ENCODE measurements at places on chromosomes 6 and 20.

- DNase-seq = no peak
These were observed 7.9 kb upstream of the BHLHE23 start for GRCh38 chr20:63014710-63015109.

- no peak for DNase-seq
These were observed 73.6 kb downstream of the NDUFAF5 start for GRCh38 chr20:13858439-13858838.

- no peak for DNase-seq
These were observed 126.4 kb downstream of the BANF2 start for GRCh38 chr20:17825960-17826843.

- DNase-seq = no peak
These were observed 6.7 kb upstream of the IFT52 start for GRCh38 chr20:43583982-43584432.

- DNase-seq = no peak
These were observed 12.8 kb upstream of the ILRUN start for GRCh38 chr6:34709386-34709785.

DNA sequence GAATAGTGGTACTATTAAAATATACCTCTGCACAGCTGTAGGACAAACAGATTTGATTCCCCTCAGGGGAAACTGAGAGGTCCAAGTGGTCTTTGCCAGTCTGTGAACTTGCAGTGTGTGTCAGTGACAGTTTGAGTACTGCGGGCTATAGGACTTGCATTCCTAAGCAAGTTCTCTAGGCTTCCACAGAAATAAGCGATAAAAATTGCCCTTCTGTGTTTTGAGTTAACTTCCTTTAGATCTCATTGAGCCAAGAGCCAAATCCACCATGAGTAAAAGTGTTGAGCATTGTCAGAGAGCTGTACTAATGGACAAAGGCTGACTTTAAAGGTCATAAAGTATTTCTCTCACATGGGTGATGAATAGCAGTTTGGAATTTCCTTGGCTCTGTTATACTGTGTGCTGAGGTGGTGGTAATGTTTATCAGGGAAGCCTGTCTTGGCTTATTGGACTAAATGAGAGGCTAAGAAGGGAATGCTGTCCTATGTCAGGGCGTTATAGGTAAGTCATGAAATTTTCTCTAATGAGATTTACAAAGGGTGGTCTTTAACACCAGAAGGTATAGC is 122.6 kb upstream of the MAP3K7 start:
- no peak for DNase-seq

- DNase-seq = no peak
These were observed 56.8 kb downstream of the PREP start for GRCh38 chr6:105346052-105346451.

DNA sequence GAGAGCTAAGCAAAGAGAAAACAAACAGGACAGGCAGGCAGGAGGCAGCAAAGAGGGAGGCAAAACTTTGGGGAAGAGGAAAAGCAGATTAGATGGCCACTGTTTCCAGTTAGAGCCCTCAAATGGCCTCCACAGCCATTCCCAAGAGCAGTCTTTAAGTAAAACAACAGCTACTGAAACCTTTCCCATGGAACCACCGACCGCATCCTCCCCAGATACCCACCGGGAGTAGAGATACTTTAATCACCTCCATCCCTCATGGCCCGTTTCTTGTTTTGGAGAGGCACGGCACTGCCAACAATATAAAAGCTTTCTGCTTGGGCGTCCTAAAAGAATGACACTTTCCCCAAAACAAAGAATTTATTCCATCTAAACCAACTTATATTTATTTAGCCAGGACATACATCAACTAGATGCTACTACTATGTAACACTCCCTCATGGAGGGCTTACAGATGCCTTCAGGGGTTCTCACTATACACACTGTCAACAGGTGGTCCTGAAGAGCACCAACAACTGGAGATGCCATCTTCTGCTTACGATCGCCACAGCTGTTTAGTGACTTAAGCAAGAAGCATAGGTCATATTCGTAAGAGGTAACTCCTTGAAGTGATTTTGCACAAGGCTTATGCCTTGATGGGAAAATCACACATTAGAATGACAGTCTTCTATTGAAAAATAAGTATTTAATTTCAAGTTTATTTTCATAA is 43.4 kb downstream of the CNKSR3 start:
- no peak for DNase-seq

GRCh38 chr6:45432977-45433376 is 55.2 kb upstream of the SUPT3H start:
- no peak for DNase-seq

DNA sequence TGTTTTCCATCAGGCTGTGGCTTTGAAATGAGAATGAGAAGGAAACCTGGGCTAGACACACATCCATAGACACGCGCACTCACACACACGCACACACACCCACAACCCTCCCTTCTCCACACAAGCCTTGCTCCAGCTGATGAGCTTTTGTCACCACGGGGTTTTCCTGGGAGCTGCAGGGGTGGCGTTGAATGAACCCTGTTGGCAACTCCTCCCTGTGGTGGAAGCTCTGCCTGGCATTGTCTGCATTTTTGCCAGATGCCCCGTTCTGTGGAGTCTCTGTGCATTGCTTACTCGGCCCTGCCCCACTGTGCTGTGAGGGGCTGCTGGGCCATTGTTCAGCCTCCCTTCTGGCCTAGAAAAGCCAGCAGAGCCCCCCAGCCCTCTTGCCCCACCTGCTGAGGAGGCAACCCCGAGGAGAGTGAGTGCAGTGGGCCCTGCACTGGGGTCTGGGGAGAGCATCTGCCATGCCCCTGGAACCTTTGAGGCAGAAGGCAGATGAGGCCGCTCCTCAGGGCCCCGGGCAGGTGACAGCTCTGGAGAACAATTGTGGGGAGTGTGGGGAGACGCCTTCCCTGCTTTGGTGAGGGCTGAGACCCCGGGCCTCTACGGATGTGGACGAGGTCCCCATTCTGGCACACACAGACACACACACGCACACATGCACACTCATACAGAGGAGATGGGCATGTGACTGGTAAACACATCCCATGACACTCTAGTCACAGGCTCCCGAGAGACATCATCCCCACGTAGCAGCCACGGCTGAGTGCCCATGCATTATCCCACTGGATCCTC is 9.9 kb downstream of the ADIG start:
- no peak for DNase-seq

- no peak for DNase-seq
These were observed 12.8 kb upstream of the ULBP3 start for GRCh38 chr6:150081702-150082101.

GRCh38 chr6:35454391-35455110 is 2.4 kb downstream of the FANCE start:
- no peak for DNase-seq

GRCh38 chr20:19768325-19768842 is 10.3 kb downstream of the RIN2 start:
- no peak for DNase-seq

DNA sequence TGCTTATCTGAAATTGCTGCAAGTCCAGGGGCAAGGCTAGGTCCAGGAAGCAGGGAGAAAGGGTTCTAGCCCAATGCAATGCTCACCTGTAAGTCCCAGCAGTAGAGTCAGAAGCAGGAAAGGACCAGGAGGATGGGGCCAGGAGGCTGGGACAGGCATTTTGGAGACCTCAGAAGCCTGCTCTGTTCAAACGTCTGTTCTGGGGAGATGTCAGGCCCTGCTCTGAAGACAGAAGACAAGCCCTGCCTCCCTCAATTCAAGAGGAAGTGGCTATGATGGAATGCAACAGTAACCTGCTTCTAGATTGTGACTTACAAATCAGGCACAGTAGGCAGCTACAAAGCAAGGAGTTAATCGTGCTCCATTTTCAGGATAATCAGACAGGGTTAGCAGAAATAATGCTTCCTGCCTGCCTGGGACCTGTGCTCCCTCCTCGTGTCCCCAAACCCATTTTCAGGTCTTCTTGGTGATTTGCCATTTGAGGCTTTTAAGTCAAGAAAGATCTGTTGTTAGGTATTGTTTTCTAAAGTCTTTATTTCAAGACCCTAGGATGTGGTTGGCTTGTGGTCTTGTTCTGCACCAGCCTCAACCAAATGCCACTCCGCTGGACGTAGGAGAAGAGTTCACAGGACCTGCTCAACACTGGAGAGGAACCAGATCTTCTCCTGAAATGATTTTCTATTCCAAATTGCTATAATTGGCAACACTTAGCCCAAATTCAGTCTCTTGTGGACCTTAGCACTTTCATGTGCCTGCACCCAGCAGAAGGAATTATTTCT is at the start of gene SIRPG:
Gene SIRPG, minus strand, starts transcription at position 224 of the 779 bp plus-strand sequence. Its CDS starts 65 bp downstream, at position 159.
- no peak for DNase-seq

- no peak for DNase-seq
These were observed 6.3 kb downstream of the PRR18 start for GRCh38 chr6:166301611-166302529.

- no peak for DNase-seq
These were observed 1.3 kb downstream of the GUCA1B start for GRCh38 chr6:42193491-42193894.

GRCh38 chr6:167746390-167746907 is 80.3 kb upstream of the AFDN start:
- no peak for DNase-seq

DNA sequence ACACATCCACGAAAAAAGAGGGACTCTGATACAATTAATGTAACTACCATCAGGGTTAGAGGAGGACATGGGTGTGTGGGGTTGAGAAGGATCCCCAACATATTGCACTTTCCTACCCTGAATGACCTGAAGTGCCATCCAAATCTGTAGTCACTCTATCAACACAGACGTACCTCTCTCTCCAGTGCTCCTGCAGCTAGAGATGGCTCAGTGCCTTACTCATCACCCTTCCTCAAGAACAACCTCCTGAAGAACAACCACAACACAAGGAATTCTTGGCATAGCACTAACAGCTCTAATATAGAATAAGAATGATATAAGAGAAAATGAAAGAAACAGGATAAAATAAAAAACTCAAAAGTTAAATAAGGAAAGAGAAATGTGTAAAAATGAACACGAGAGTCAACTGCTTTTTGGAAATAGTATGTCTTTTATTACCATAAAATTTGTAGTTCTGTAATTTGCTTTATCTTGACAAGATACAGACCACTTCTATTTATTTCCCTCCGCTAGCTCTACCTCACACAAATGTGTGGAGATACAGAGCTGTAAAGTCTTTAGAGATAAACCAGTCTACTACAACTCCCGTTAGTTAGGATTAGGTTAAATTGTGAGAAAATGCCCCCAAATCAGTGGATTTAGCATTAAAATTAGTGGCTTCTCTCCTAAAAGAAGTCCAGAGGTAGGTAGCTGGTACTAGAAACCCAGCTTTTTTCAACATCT is 63.9 kb downstream of the REV3L start:
- DNase-seq = no peak

- DNase-seq = no peak
These were observed 31.9 kb downstream of the ARID1B start for GRCh38 chr6:156809034-156809433.

- no peak for DNase-seq
These were observed 323.1 kb downstream of the HDGFL1 start for GRCh38 chr6:22892452-22892851.

DNA sequence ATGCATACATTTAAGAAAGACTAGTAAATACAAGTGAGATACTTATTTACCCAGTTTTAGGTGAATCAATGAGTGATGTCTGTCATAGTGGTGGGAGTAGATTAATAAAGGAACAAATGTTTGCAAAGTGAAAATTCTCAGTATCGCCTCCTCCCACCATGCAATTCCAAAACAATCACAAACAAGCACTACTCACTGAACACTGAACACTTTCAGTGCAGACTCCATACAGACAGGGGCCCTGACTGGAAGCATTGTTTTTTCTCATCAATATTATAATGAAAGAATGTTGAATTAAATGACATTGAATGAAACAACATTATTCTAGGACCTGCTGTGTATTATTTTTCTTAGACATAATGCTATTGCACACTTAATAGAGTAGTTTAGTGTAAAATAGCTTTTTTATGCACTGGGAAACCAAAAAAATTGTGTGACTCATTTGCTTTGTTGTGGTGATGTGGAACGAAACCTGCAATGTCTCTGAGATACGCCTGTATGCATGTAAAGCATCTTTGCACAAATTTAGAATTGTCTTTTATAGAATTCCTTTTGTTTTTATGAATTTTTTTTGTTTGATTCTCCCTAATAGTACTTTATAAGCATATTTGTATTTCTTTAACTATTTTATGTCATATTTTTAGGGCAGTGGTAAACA is 317.5 kb downstream of the UTRN start:
- no peak for DNase-seq

- no peak for DNase-seq
These were observed 704.2 kb upstream of the CITED2 start for GRCh38 chr6:140078561-140079125.

DNA sequence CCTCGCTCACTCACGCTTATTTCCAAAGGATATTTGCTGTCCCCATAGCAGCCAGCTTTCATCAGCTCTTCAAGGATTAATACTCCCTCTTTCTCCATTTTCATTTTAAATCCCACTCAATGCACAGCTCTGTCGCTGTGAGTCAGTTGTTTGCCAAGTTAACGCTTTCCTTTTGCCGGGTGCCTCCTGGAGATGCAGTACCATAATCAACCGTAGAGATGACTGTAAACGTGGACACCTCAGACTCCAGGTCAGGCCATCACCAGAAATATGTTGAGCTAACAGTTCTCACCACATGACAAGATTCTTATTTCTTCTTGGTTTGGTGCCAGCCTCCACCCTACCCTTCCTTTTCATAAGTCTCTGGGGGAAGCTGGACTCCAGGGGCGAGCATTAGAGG is 66.6 kb upstream of the TAB2 start:
- DNase-seq = no peak

- DNase-seq = no peak
These were observed 15.9 kb downstream of the TJAP1 start for GRCh38 chr6:43493230-43493629.

GRCh38 chr6:25640446-25640845 is 11.6 kb upstream of the SCGN start:
- DNase-seq = no peak

- no peak for DNase-seq
These were observed 1.2 kb upstream of the PHACTR2 start for GRCh38 chr6:143676437-143677045.

GRCh38 chr6:134446218-134446848 is 128.4 kb upstream of the SGK1 start:
- DNase-seq = no peak

GRCh38 chr6:40369891-40370290 is 217.3 kb downstream of the LRFN2 start:
- no peak for DNase-seq

DNA sequence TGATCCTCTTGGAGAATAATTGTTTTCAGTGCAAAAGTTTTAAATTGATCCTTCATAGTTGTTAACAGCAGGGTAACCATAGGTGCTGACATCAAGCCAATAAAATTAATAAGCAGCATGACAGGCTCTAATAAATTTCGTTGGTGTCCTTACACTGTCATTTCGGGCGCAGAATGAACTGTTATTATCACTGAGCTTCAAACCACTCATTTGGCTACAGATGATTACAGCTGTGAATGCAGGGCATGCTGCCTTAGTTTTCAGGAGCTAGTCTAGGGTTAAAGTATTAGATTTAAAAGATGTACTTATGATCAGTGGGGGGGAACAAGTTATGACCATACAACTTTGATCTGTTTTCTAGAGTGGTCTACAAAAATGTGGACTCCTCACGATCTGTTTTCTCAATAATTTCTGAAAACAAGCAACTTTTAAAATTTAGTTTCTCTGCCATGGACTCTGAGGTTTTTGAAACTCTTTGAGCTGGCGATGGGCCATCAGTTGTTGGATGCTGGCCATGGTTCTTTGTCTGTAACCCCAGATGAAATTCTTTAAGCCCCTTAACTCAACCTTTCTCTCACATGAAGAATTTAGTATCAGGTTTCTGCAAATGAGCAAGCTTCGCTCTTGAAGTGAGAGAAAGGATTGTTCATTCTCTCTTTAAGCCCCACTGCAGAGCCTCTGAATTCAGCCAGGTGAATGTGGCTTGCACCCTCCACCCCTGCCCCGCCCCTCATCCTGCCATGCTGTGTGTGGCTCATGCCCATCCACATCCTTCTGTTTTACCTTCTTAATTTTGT is 99.1 kb upstream of the MTHFD1L start:
- no peak for DNase-seq
